ENCODE measurements at places on chromosomes 16 and 17. TPM values are rescaled to one million over a fixed set of nuclear protein-coding genes. Genes with fewer than 3 reads are reported as not detected.

- no peak for DNase-seq
Measured at GRCh38 chr16:56679818-56680217, 2.5 kb upstream of the MT1X start.

DNA sequence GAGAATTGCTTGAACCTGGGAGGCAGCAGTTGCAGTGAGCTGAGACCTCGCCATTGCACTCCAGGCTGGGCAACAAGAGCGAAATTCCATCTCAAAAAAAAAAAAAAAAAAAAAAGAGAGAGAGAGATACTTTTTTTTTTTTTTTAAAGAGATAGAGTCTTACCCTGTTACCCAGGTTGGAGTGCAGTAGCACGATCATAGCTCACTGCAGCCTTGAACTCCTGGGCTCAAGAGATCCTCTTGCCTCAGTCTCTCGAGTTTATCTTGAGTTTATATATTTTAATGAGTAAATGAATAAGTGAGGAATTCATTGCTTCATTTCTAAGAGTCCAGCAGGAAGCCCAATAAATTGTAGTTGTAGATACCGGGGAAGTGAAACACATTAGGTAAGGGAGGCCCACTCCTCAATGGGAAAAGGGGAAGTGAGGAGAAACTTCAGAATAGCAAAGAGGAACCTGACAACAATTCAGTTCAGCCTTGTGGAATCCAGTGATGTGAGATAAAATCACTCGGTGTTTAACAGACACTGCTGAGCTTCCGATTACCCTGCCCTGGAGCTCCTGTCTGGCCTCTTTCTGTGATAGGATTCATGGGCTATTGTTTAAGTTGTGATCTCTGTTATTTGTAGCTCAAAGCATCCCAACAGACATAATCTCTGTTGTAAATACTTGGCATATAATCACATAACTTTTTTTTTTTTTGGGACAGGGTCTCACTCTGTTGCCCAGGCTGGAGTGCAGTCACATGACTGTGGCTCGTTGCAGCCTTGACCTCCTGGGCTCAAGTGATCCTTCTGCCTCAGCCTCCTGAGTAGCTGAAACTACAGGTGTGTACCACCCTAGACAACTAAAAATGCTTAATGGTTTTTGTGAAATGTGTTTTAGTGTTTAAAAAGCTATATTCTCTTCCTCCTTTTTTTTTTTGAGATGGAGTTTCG is 15.8 kb upstream of the ITGAM start:
- DNase-seq: no peak

- DNase-seq: no peak
Measured at GRCh38 chr16:54098247-54098646, 188.3 kb downstream of the IRX3 start.

KREMEN2 gene
- total RNA-seq: 0.11 TPM
